ENCODE measurements at places on chromosomes 6 and 20.
A peak's percentile ranks its signal among the peaks of the same experiment; 100 is the strongest.

- no peak for DNase-seq
These were observed 38.0 kb upstream of the ECHDC1 start for GRCh38 chr6:127381384-127381783.

DNA sequence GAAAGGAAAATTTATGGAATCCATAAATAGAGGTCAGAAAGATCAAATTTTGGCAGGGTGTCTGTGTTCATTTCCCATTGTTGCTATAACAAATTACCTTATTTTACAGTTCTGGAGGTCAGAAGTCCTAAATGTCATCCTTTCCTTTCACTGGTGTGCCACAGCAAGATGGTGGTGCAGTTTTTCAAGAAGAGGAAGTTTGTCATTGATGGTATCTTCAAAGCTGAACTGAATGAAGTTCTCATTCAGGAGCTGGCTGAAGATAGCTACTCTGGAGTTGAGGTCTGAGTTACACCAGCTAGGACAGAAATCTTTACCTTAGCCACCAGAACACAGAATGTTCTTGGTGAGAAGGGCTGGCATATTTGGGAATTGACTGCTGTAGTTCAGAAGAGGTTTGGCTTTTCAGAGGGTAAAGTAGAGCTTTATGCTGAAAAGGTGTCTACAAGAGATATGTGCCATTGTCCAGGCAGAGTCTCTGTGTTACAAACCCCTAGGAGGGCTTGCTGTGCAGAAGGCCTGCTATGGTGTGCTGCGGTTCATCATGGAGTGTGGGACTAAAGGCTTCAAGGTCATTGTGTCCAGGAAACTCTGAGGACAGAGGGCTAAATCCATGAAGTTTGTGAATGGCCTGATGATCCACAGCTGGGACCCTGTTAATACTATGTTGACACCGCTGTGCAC lies 7.2 kb upstream of the CCNC start:
- no peak for DNase-seq

DNA sequence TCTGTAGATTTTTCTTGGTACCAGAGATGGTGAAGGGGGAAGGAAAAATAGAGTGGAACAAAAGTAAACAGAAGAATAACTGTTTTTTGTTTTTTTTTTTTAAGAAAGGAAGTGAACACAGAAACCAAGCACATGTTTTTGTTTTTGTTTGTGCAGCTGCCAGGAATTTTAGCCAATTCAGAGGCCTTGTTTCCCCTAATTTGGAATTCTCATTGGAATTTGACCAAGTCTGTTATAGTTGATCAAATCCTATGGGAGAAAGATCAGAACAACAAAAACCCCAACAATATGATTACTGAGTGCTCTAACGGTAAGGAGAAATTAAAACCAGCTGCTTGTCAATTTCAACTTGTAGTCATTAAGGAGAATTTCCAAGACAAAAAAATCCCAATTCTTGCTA lies 18.2 kb upstream of the IL22RA2 start:
- no peak for DNase-seq

GRCh38 chr6:14066782-14067406 lies 50.7 kb upstream of the CD83 start:
- peak; percentile 97 for DNase-seq

DNA sequence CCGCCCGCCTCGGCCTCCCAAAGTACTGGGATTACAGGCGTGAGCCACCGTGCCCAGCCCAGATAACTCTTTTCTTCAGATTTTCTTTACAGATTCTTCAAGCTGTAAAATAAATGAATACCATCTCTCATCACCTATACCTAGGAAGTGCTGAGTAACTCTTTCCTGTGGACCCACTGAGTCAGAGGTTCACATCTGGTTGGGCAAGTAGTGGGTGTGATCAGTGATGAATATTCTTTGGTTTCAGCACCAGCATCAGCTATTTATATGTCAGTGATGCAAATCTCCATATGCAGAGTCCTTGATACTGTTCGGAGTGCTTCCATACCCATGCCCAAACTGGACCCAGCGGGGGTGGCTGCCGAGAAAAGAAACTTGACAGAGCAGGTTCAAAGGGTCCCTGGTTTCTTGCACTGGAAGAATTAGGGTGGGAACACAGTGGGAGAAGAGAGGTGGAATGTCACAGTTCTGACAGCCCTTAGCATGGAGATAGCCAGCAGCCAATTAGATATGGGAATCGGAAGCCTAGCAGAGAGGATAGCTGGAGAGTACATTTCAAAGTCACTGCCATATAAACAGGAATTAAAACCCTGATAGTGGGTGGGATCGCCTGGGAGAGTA lies 64.9 kb upstream of the DDR1 start:
- no peak for DNase-seq

DNA sequence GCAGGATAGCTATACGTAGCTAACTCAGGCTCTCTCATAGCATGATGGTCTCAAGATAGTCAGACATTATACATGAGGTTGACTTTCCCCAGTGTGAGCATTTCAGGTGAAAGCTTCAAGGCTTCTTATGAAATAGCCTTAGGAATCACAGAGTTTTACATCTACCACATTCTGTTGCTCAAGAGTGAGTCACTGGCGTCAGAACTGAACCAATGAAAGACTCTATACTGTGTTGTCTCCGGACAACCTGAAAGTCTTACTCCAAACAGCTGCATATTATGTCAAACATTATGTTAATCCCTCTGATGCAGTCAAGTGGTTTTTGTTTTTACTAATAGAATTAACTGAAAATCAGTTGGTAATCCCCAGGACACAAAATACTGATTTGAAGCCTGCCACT lies 79.8 kb upstream of the TRDN start:
- DNase-seq = peak; percentile 74

DNA sequence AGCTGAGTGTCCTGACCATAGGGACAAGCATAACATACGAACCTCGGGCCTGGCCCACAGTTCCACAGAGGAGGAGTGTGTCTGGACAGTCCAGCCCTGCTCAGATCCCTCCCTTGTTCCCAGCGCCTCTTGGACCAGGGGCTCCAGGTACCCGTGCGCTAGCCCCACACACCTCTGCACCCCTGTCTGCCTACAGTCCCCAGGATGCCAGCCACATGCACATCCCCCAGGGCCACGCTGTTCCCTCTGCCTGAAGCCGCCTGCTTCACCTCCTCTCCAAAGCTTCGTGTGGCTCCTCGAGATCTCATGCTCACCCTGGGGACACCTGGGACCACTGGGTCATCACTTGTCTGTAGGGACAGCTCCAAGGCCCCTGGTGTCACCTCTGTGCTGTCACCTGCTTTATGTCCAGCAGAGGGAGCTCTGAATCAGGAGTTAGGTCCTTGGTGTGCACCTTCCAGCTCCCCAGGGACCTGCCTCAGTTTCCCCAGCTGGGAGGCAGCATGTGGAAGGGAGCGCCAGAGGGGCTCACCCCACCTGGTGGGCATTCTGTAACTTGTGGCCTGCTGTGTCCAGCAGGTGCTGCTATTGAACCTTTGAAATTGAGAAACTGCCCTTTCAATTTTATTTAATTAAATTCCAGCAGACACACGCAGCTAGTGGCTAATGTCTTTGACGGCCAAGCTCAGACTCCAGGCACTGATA lies 7.3 kb upstream of the YTHDF1 start:
- DNase-seq = peak; percentile 65

DNA sequence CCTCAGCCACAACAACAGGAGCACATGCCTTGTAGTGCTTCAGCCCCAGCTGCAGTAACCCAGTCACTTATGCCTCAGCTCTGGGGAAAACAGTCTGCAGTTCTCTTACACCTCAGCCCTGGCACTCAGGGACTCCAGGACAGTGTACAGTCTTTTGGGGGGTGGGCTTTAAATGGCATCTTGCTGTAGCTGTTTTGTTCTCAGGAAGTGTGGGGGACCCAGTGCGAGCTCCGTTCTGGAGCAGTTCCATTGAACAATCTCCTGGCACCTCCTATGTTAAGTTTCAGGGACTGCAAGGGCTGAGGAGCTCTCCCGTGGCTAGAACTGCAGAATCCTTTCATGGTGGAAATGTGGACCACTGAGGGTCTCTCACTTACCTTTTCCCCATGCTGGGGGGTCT lies 55.2 kb downstream of the PLCG1 start:
- DNase-seq = no peak

Data from NCI-H82 (cell line).